ENCODE measurements at places on chromosomes 11 and 22. TPM values are rescaled to one million over a fixed set of nuclear protein-coding genes. Genes with fewer than 3 reads are reported as not detected.

The RFPL2 gene
- not detected for total RNA-seq

The MYRF gene
- 0.09 TPM for total RNA-seq

DNA sequence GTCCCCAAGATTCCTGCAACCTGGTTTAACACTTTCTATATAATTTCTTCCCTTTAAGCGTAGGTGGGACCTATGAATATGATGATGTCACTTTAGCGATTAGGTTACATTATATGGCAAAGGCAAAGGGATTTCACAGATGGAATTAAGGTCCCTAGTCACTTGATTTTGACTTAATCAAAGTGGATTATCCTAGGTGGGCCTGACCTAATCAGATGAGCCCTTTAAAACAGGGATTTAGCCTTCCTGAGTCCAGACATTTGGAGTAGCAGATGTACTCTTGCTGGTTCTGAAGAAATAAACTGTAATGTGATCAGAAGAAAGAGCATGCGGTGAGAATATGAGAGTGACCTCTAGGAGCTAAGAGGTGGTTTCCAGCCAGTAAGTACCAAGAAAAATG lies 67.8 kb upstream of the LIN7C start:
- DNase-seq: no peak

- DNase-seq: no peak
Measured at GRCh38 chr11:62236187-62236586, 5.9 kb upstream of the SCGB1D2 start.

All from esophagus squamous epithelium (tissue), 5 donors.